ENCODE measurements at places on chromosomes 16 and 17. TPM values are rescaled to one million over a fixed set of nuclear protein-coding genes. Genes with fewer than 3 reads are reported as not detected.

The NPIPA5 gene
- total RNA-seq = 1.2 TPM

- DNase-seq = no peak
- no peak overlapping the region for H3K4me3 ChIP-seq
Observed at GRCh38 chr17:20158580-20158979, 149.4 kb downstream of the SPECC1 start.

- H3K27me3 ChIP-seq = no peaks in the 10 kb centered on the region
- peak overlapping the region; percentile 68 for H3K4me3 ChIP-seq
- no peaks in the 10 kb centered on the region for H3K36me3 ChIP-seq
- H3K4me1 ChIP-seq = peaks cover 8% of the 10 kb centered on the region
- peak overlapping the region; percentile 94 for H3K27ac ChIP-seq
- DNase-seq = no peak
Observed at GRCh38 chr17:70104791-70105523, 29.9 kb downstream of the KCNJ16 start.

DNA sequence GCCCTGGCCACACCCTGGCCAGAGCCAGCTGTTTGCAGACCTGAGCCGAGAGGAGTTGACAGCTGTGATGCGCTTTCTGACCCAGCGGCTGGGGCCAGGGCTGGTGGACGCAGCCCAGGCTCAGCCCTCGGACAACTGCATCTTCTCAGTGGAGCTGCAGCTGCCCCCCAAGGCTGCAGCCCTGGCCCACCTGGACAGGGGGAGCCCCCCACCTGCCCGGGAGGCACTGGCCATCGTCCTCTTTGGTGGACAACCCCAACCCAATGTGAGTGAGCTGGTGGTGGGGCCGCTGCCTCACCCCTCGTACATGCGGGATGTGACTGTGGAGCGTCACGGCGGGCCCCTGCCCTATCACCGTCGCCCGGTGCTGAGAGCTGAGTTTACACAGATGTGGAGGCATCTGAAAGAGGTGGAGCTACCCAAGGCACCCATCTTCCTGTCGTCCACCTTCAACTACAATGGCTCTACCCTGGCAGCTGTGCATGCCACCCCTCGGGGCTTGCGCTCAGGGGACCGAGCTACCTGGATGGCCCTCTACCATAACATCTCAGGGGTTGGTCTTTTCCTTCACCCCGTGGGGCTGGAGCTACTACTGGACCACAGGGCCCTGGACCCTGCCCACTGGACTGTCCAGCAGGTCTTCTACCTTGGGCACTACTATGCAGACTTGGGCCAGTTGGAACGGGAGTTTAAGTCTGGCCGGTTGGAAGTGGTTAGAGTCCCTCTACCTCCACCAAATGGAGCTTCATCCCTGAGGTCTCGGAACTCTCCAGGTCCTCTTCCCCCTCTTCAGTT is 578 bp downstream of the AOC2 start:
- H3K4me3 ChIP-seq = no peak overlapping the region
- DNase-seq = no peak
- no peaks in the 10 kb centered on the region for H3K36me3 ChIP-seq
- no peak overlapping the region for H3K27ac ChIP-seq
- H3K27me3 ChIP-seq = peaks cover 2% of the 10 kb centered on the region

GRCh38 chr16:50678531-50678930 is 2.6 kb downstream of the SNX20 start:
- no peaks in the 10 kb centered on the region for H3K4me1 ChIP-seq
- DNase-seq = no peak
- H3K27me3 ChIP-seq = peaks cover 3% of the 10 kb centered on the region
- no peak overlapping the region for H3K27ac ChIP-seq
- H3K4me3 ChIP-seq = no peak overlapping the region

The CNGB1 gene
- total RNA-seq = 0.91 TPM

The MMP28 gene
- total RNA-seq = 0.49 TPM

- H3K27ac ChIP-seq = peak overlapping the region; percentile 48
- peaks cover 3% of the 10 kb centered on the region for H3K27me3 ChIP-seq
- H3K36me3 ChIP-seq = no peaks in the 10 kb centered on the region
Observed at GRCh38 chr16:1439058-1439698, 5.2 kb downstream of the CCDC154 start.
